ENCODE measurements at places on chromosomes 5 and 9.

GRCh38 chr9:80954521-80954920 is 734.8 kb downstream of the TLE1 start:
- DNase-seq = no peak

DNA sequence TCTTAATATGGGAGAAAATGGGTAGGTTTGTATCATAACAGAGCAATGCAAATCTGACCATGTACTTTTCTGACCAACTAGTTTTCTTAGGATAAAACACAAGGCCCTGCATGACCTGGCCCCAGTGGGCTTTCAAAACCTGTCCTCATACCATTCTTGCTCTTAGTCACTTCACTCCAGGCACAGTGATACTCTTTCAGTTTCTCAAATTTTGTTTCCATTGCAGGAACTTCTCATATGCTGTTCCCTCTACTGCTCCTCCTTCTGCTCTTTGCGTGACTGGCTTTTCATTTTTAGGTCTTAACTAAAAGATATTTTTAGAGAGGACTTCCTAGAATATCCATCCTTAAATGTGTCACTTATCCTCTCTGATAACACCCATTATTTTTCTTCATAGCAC is 112.4 kb downstream of the INIP start:
- no peak for DNase-seq

GRCh38 chr5:148085977-148086705 is 22.4 kb downstream of the SPINK5 start:
- DNase-seq = no peak

DNA sequence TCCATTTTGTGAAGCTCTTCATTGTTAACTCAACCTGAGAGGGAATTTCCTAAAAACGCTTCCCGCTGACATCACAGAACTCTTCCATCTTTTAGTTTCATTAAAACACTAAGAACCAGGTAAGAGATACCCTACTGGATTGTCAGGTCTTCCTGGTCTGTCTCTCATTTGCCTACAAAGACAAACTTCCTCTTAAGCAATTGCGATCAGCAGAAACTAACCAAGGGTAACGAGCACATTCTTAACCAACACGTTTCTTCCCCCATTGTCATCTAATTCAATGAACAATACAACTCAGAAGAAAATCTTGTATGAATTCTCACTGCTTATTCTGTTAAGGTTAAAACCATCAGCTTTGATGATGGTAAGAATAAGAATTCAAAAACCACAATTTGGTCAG is 6.6 kb downstream of the FBXW11 start:
- DNase-seq = no peak

DNA sequence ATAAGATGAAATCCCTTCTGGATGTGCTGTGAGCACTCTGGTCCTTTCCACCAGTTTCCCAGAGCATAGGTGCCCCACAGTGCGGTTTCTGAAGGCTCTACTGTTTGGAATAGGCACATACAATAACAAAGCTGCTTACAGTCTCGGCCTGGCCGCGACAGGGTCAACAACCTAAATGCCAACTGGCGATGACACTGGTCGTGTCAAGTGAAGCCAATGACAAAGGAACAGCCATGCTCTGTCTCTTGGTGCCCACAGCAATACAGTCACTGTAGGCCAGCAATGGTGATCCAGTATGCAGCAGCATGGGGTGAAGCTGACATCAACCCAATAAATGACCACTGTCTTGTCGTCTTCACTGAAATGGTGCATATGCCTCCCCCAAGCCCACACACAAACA is 47.8 kb upstream of the EQTN start:
- DNase-seq = no peak

- DNase-seq = no peak
Observed at GRCh38 chr5:33369485-33370465, 71.0 kb upstream of the TARS1 start.

DNA sequence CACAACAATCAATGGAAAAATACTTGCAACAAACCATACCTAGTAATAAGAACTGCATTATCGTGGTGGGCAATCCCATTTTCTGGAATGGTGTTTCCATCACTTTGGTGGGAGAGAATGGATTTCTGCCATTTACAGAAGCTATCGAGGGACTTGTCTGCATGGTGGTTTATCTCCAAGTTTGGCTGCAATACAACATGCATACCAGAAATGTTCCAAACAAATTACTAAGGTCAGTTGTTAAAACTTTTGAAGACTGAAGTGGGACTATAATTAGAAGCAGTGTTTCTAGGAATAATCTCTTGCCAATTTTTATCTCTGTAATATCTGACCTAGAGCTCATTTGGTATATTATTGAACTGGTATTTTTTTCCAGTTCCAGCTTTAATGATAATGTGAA is 30.3 kb downstream of the ADAMTS6 start:
- no peak for DNase-seq

- no peak for DNase-seq
Observed at GRCh38 chr5:139863361-139863760, 67.8 kb downstream of the PSD2 start.

DNA sequence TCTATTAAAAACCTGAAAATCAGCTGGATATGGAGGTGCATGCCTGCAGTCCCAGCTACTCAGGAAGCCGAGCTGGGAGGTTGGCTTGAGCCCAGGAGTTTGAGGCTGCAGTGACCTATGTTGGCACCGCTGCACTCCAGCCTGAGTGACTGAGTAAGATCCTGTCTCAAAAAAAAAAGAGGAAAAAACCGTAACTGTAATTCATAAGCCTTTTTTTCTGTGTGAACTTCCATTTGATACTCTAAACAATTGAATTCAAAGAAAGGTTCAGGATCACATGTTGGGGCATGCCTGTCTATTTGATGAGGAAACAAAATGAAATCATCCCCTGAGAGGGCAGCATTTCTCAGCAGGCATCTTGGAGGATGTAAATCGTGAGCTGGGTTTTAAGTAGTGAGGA is 38.8 kb downstream of the ITGA2 start:
- no peak for DNase-seq

Measured in activated CD4-positive, alpha-beta T cell treated with anti-CD3 and anti-CD28 coated beads for 1 hour (primary cell).